ELR (cell line): ENCODE measurements at places on chromosomes 13 and 19.

DNA sequence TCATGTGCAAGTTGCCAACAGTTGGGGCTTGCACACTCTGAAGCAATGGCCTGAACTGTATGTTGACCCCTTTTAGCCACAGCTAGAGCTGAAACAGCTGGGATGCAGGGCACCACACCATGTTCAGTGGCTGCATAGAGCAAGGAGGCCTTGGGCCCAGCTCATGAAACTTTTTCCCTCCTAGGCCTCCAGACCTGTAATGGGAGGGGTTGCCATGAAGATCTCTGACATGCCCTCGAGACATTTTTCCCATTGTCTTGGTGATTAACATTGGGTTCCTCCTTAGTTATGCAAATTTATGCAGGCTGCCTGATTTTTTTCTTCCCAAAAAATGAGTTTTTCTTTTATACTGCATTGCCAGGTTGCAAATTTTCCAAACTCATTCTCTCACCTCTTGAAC lies 165.1 kb upstream of the PRR20A start:
- no peak for DNase-seq

- DNase-seq = no peak
Measured at GRCh38 chr19:6138066-6138465, 2.6 kb downstream of the ACSBG2 start.

DNA sequence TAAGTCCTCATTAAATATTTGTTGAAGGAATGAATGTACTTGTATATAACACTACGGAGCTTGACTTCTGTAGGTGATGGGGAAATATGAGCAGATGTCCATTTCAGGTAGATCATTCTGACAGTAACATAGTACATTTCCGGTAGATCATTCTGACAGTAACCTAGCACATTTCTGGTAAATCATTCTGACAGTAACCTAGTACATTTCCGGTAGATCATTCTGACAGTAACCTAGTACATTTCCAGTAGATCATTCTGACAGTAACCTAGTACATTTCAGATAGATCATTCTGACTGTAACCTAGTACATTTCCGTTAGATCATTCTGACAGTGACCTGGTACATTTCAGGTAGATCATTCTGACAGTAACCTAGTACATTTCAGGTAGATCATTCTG lies 2.5 kb downstream of the PHF11 start:
- no peak for DNase-seq

DNA sequence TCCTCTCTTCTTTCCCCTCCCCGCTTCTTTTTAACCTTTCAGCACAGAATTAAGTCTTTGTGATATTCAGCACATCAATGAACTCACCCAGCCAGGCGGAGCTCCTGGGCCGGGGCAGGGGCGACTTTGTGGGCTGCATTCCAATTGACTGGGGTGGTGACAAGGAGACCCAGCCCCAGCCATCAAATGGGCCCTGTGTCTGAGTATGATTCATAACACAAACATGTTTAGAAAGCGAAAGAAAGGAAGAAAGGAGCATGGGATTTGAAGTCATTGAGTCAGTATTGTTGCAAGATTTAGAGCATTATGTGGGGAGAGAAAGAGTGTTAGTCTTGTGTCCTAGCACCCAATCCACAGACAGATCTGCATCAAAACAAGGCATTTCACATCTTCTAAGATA lies 185.3 kb downstream of the LHFPL6 start:
- peak; percentile 82 for DNase-seq

DNA sequence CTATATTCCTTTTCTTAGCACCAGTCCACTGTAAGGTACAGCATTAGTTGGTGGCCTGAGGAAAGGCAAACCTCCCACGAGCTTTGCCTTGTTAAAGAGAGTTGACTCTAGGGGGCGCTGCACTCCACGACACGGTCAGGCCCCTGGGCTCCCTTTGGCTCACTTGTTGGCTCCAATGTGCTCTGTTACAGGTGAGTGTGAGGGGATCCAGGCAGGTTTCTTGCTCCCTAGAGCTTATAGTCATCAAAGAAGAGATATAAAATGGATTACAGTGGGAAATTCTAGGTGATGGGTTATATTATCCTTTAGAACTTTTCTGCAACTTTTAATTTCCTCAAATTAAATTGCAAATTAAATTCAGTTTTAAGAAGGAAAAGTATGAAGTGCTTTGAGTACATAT lies 3.7 kb downstream of the WDR87 start:
- peak; percentile 84 for DNase-seq

DNA sequence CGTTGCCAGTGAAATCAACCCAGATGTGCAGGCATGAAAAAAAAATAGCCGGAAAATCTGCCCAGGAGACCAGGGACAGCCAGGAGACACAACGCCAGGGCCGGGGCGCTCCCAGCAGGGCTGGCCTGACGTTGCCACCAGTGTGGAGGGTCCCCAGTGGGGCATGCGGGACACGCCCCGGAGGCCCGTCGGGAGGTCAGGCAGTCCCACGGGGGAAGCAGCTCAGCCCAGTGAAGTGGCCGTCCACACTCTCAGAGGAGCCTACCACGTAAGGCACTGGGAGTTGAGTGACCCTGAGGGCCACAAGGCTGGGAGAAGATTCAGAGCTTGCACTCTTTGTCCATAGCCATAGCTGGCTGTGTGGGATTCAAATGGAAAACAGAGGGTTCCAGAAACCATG lies 53.2 kb upstream of the GAS6 start:
- no peak for DNase-seq

DNA sequence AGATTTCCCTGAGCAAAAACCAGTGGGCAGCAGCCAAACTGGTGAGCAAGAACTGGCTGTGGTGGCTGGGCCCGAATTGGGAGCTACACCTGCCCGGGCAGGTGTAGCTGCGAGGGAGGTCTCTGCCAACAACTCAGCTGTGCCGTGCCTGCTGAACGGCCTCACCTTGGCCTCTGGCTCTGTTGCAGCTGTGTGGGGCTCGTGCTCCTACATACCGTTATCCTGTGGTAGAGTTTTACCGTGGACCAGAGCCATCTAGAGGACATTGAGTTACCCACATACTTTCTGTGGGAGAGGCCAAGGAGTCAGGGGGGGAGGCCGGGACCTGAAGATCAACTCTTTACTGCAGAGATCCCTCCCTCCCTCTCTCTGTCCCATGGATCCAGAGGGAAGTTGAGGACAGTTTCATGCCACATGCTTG lies 113.2 kb downstream of the TM9SF2 start:
- peak; percentile 36 for DNase-seq

DNA sequence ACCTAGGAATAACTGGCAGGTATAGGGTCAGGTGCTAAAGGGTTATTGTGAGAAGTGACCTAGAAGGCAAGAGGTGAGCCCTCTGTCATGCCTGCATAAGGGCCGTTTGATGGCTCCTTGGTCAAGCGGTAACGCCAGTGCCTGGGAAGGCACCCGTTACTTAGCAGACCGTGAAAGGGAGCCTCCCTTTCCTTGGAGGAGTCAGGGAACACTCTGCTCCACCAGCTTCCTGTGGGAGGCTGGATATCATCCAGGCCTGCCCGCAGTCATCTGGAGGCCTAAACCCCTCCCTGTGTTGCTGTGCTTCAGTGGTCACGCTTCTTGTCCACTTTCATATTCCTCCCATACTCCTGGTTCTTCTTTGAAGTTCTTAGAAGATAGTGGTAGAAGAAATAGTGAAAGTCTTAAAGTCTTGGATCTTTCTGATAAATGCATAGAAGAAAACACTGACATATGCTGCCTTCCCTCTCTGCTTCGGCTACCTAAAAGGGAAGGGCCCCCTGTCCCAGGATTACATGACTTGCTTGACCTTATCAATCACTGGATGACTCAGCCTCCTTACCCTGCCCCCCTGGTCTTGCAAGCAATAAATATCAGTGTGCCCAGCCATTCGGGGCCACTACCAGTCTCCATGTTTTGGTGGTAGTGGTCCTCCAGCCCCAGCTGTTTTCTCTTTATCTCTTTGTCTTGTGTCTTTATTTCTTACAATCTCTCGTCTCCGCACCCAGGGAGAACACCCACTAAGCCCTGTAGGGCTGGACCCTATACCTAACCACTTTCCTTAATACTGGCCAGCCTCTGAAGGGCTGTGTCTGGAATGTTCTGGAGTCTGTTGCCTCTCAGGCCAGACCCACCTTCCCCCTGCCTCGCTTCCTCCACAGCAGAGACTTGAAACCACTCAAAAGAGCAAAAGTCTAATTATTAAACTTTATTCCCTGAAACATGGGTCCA lies 16.1 kb upstream of the ABCC4 start:
- DNase-seq = no peak

DNA sequence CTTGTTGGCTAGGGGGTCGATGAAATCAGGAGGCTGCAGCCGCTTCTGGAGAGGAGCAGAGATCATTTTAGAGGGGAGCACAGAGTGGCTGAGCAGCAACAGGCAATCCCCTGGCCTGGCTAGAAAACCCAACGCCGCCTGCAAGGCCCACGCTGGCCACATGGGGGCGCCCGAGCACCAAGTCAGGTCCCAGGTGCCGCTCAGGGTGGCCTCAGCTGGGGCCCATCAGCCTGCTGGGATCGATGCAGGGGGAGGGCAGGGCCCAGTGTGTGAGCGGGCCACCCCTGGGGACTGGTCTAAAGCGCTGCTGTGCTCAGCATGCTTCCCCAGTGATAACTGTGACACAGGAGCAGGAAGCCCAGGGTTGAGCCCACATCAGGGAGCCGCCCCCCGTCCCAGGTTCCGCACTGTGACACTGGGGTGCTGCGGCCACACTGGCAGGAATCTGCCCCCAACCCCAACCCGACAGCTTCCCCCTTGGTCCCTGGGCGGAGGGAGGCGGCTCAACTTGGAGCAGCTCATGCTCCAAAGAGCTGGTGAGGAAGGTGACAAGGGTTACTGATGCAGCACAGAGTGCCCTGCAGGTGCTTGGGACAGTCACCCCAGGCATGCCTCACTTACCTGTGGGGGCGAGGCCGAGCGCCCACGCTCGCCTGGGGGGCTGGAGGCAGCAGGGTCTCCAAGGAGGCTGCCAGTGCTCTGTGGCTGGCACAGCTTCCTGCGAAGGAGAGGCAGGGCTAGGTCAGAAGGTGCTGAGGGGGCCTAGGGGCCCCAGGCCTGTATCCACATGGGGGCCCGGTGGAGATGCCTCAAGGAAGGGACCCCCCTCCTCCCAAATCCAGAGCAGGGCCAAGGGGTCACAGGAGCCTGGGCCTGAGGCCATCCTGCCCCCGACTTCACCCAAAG lies 13.3 kb upstream of the ISYNA1 start:
- peak; percentile 77 for DNase-seq

- DNase-seq = no peak
Measured at GRCh38 chr13:113651511-113652403, 6.2 kb downstream of the ATP4B start.

- DNase-seq = no peak
Measured at GRCh38 chr13:97202761-97203160, 19.4 kb upstream of the MBNL2 start.

GRCh38 chr19:13507053-13507611 lies 853 bp upstream of the CACNA1A start:
- peak; percentile 27 for DNase-seq

DNA sequence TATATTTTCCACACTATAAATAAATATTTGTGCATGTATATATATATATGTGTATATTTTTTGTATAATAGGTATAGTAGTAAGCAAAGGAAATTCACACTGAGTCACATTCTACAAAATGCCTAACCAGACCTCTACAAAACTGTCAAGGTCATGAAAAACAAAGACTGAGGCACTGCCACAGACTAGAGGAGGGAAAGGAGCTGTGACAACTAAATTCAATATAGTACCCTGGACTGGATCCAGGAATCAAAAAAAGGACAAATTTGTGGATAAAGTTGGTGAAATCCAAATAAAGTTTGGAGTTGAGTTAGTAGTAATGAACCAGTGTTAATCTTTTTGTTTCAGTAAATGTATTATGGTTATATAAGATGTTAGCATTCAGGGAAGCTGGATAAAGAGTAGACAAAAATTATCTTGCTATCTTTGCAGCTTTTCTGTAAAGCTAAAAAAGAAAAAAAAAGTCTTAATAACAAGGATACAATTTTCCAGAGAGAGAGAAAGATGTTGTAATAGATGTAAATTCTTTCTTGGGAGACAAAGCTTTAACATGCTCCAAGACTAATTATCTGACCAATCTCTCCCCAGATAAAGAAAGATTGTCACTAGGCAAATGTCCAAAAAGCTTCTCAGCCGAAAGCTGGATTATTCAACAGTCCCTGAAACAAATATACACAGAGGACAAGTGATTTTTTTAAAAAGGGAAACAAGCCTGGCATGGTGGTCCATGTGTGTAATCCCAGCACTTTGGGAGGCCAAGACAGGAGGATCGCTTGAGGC lies 19.1 kb downstream of the SYDE1 start:
- no peak for DNase-seq

GRCh38 chr19:55146078-55146704 lies 2.8 kb downstream of the TNNT1 start:
- peak; percentile 53 for DNase-seq

DNA sequence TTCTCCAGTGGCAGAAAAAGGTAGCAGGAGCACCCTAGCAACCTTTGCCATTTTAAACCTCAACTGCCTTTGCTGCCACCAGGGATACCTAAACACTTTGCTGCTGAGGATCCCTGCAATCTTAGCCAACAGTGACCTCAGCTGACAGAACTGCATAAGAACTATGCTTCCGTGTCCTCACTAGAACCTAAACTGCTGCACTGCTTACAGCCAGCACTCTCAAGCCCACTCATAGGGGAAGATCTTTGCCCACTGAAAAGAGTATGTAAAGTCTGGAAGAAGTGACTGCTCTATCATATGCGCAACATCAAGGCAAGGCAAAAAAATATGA lies 270.0 kb upstream of the PCDH20 start:
- DNase-seq = peak; percentile 2

DNA sequence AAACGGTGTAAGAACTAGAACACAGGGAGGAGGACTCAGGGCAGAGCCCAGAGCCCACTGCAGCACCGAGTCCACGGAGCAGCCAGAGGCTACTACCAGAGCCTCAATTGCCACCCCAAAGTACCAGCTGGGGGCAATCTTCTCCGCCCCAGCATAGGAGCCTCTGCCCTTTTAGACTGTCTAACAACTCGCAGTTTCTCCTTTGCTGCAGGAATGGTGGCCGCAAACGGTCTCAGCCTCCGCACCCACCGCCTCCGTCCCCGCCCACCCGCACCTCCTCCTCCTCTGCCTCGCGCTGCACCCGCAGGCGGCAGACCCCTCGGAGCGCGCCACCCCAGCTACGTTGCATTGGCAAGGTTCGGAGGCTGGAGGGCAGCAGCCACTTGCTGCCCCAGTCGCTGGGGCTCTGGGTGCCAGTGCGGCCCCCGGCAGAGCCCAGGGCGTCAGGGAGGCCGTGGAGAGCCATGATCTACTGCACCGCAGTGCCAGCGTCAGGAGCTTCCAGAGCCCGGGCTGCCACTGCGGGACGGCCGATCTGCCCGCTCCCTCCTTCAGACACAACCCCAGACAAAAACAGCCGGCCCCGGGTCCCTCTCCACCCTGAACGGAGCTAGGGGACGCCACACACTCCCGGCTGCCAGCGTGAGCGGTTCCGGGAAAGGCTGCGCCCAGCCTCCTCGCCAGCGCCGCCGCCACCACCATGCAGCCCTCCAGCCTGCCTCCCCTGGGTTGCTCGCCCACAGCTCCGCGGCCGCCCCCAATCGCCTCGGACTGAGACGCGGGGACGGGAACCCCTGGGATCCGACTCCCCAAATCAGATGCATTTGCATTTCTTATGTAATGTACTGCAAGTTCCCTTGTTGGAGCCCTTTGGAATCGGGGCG lies 1.8 kb downstream of the FGF14 start:
- no peak for DNase-seq

GRCh38 chr19:45960595-45961235 lies 12.9 kb downstream of the NOVA2 start:
- DNase-seq = no peak

GRCh38 chr13:21050288-21051197 lies 10.8 kb downstream of the LATS2 start:
- peak; percentile 38 for DNase-seq
